ENCODE measurements at places on chromosomes 16 and 17. TPM values are rescaled to one million over a fixed set of nuclear protein-coding genes. Genes with fewer than 3 reads are reported as not detected.

KRT12 gene
- 0.68 TPM for total RNA-seq

DNAH2 gene
- 11.7 TPM for total RNA-seq

DNA sequence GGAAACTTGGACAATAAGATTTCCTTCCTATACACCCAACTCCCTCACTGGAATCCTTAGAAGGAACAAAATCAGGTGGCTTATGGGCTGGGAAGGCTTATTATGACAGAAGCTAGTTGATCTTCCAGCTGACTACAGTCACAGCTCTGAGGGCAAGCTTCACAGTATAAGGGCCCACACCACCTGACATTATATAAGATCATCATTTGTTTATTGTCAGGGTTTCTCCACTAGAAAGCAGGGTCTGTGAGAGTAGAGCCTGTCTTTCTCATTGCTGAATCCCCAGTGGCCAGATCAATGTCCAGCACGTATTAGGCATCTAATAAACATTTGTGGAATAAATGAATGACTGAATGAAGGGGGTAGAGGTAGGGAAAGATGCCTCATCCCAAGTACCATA lies 57.8 kb upstream of the PHOSPHO1 start:
- no peak for DNase-seq

DNA sequence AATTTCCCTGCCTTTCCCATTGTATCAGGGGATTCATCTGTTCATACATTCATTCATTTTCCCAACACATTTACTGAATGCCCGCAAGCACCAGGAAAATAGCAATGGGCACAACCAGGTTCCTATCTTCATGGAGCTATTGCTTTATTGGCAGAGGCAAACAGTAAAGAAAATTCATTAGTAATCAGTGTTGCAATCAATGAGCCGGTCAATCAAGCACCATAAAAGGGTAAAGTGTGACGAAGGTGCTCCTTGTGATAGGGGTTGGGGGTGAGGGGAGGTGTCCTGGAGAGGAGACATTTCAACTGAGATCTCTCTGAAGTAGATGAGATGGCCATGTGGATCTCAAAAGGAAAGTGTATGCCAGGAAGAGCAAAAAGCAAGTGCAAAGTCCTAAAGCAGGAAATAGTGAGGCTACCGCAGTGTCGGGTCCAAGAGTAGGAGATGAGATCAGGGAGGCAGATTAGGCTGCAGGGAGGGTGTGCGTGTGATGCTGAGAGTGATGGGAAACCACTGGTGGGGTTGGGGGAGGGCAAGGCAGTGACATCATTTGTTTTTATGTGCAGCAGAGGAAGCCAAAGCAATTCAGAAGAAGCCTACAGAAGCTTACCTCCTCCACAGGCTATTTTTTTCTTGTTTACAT lies 28.4 kb downstream of the CDH13 start:
- no peak for DNase-seq

GRCh38 chr16:27768651-27769272 lies 218.8 kb downstream of the KATNIP start:
- no peak for DNase-seq

DNA sequence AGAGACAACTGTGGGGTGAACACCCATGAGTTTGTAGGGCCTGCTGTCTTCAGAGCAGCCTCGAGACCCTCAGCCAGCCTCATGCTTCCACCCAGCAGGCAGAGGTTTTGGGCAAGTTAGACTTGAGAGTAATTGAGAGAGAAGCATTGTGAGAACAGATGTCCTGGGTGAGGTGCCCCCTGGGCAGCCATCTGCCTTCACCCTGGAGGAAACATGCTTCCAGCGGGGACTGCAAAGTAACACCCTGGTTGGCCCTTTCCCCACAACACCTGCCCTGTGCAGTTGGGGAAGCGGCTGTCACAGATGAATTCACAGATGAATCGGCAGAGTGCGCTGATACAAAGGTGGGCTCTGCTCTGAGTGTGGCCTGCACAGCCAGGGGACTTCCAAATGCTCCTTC lies 23.4 kb downstream of the ATPAF2 start:
- no peak for DNase-seq

- no peak for DNase-seq
Measured at GRCh38 chr16:88928405-88929090, 48.5 kb downstream of the CBFA2T3 start.
